ENCODE measurements at places on chromosomes 13 and 19.
A peak's percentile ranks its signal among the peaks of the same experiment; 100 is the strongest.

- no peak for DNase-seq
Observed at GRCh38 chr13:20714161-20714560, 10.7 kb downstream of the IL17D start.

DNA sequence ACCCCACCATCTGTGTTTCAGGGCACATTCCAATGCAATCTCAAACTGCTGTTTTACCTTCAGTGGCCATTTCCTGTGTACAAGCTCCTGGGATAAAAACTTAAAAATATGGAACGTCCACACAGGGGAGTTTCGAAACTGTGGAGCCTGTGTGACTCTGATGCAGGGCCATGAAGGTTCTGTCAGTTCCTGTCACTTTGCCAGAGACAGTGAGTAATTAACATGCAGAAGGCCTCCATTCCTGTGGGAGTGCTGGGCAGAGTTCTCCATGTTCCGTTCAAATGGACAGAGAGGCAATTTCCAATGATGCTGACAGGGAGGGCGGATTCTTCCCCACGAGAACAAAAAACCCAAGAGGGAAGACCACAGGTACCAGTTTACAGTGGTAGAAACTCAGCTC lies 24.4 kb downstream of the WDR88 start:
- no peak for DNase-seq

DNA sequence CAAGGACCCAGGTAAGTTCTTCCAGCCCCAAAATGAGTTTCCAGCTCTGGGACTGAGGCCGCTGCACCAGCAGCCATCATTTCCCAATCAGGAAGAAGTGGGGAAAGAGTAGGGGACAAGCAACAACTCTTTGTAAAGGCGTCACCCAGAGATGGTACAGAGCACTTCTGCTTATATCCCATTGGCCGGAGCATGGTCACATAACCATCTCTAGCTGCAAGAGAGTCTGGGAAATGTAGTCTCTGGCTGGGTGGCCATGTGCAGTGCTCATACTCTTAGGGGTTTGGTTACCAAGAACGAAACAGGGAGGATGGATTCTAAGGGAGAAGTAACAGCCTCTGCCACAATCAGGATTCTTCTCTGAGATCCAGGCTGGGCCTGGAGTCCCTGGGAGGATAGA lies 26.3 kb downstream of the CKM start:
- DNase-seq, result no peak

- DNase-seq, result no peak
Observed at GRCh38 chr13:60604058-60604457, 207.0 kb downstream of the TDRD3 start.

DNA sequence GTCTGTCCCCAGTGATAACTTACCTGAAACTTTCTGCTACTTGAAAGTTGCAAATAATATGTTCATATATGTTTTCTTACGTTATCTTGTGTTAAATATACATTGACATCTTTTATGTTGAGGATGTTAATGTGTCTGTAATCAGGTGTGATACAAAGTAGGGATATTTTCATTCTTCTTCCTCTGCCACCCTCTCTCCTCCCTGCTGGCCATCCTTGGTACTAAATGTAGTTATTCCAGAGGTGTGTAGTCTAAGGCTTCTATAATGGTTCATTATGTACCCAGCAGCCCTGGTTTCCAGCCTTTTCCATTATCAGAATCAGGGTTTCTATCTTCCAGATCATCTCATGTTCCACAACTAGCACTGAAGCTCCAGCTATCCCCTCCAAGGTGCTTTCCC lies 606.7 kb upstream of the KLHL1 start:
- DNase-seq, result no peak

GRCh38 chr19:17576758-17577456 lies 21.5 kb downstream of the COLGALT1 start:
- DNase-seq, result no peak

- DNase-seq, result no peak
Observed at GRCh38 chr13:96946709-96947311, 47.5 kb downstream of the OXGR1 start.

DNA sequence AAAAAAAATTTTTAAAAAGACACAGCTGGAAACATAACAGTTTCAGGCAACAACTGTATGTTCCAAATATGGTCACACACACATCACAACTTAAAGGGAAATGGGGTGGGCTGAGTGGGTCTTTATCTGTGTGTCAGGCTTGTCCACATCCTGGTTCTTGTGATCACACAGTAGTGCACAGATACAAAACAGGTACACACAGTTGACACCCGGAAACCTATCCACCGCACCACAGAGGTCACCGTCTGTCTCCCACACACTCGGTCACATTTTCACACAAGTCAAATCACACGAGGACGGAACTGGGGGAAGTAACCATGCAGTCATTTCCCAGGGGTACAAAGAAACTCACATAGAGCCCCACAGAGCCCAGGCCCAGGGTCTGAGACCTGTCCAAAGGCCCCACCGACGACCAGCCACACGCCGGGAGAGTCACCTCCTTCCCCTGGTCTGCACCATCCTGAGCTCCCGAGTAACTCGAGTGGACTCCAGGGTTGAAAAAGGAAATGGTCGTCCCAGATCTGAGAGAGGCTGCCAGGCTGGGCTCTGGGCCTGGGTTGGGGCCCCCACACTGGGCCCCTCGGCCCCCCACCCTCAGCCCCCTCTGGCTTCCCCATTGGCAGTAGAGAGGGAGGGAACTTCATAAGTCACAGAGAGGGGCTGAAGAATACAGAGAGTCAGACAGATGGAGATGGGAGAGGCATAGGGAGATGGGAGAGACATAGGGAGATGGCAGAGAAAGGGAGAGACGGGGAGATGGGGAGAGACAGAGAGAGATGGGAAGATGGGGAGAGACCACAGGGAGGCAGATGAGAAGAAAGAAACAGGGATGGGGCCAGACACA lies 1.3 kb upstream of the PPAN start:
- peak; percentile 53 for DNase-seq

- no peak for DNase-seq
Observed at GRCh38 chr13:25692099-25692498, 320.3 kb downstream of the ATP8A2 start.

GRCh38 chr13:89932902-89933301 lies 1414.6 kb upstream of the MIR17HG start:
- DNase-seq, result no peak

DNA sequence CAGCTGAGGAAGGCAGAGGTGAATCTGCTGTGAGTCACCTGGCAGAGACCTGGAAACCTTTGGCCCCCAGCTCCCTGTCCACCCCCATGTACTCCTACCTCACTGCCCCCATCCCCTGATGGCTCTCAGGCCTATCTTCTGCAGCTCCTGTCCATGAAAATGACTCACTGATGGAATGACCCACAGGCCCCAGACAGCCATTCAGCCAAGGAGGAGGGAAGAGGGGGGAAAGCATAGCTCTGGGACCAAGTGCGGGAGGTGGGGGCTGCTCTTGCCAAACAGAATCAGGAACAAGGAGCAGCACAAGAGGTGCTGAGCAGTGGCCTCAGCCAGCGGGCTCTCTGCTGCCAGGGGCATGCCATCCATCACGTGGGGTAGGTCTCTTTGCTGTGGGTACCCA lies 111.4 kb upstream of the C1QTNF9B start:
- DNase-seq, result no peak

DNA sequence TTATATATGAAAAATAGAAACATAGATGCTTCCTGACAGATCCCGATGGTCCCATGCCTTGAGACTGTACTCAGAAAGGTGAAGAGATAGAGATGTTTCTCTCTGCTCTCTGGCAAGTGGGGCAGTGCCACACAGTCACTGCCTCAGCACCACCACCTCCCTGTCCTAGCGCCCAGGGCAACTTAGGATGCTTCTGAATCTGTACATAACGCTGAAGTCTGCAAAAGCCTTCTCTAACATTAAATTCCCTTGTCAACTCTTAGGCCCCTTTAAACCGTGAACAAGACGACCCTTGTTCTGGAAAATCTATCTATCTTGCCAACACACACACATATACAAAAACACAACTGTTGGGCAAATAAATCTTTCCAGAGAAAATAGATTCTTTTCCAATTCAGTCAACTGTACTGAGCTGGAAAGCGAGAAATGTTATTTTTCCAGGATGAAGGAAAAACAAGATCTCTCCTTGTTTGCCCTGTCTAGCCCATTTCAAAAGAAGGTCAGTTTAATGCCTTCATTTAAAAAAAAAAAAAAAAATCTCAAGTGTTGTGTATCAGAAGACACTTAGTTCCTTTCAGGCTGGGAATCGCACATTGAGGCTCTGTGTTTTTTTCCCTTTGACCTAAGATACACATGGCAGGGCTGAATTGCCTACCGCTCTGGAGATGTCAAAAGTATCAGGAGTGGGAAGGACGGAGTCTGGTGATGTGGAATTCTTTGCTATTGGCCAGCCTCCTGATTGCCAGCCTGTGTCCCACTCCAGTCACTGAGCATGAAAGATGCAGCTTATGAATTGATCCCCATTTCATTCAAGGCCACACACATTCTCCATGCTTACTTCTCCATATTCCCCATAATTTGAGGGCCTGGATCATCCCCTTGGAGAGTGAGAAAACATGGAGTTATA lies 241.4 kb downstream of the LACC1 start:
- DNase-seq, result no peak

DNA sequence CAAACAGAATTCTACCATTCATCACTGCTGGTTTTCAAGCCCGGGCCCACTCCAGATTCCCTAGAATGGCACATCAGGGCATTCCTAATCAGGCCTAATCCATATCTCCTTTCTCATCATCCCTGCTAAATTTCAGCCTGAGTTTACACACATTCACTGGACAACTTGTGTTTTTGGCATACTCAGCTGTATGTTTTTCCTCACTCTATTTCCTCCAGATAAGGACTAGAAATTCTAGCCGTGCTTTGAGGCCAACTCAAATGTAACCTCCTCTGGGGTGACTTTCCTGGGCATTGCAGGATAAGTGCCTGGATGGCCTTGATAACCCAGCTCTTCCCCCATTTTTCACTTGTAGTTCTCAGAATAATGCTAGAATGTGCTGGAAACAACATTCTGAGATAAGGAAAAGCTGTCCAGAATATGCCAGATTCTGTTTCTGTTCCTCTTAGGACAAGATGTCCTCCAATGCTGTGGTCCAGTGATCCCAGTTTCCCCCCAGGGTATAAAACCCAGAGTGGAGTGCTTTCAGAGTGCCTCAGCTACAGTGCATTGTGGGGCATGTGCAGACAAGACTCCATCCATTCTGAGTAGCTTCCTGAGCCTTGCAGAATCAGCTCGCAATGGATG lies 66.9 kb upstream of the CLDN10 start:
- no peak for DNase-seq

DNA sequence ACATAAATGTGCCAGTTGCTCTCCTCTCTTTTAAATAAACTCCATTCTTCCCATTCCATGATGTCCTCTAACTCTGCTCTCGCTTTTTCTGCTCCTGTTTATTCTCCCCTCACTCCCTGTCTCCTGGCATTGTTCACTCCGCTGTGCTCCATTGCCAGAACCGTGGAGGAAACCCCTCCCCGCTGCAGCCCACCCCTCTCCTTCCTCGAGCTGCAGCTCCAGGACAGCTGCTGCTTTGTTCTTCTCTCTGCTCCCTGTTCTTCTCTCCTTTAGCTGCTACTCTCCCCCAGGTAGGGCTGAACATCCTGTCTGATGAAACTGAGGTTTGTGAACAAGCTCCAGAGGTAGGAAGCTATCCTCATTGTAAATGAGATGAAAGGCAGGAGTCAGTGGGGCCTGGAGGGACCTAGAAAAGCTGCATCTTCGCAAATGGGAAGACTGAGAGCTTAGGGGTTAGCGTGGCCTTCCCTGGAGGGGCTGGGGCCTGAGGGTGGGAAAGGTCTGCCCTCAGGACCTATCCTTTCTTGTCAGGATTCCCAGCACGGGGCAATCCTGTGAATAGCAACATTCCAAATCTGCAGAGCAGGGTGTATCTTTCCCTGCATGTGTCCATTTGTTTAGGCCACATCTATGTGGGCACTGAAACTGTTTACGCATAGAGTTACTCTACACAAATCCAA lies 243.7 kb downstream of the DNAJC15 start:
- no peak for DNase-seq

DNA sequence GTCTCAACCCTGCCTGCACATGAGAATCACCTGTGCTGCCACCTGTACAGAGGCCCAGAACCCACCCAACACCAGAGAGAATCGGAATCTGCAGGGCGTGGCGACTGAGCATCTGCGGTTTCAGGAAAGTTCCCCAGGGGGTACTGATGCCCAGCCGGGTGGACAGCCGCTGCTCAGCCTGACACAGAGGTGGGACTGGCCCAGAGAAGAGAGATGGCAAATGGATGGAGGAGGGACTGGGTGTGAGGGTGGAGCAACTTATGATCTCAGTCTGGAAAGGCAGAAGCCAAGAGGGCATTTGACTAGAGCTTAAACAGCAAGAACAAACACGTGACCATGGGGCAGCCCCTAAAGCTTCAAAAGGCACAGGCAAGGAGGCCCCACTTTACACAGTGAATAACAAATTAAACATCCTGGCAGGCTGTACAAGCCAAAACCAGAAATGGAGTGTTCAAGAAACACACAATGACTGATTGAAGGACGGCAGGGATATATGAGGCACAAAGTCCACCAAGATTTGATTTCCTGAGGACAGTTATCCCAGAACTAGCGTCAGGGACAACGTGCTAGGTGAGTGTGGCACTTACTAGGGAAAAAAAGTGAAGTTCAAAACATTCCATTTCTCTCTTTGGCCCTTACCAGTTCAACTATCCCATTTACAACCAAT lies 3.1 kb downstream of the RANBP3 start:
- no peak for DNase-seq

GRCh38 chr19:6038634-6039405 lies 60.9 kb upstream of the RANBP3 start:
- no peak for DNase-seq

Data from stimulated activated CD8-positive, alpha-beta memory T cell treated with anti-CD3 and anti-CD28 coated beads, Interleukin-7, amount 100 ng/mL, for 24 hours (primary cell).